ENCODE measurements at places on chromosomes 5 and 9.

- DNase-seq, result no peak
These were observed 88.0 kb downstream of the DAP start for GRCh38 chr5:10673017-10673389.

DNA sequence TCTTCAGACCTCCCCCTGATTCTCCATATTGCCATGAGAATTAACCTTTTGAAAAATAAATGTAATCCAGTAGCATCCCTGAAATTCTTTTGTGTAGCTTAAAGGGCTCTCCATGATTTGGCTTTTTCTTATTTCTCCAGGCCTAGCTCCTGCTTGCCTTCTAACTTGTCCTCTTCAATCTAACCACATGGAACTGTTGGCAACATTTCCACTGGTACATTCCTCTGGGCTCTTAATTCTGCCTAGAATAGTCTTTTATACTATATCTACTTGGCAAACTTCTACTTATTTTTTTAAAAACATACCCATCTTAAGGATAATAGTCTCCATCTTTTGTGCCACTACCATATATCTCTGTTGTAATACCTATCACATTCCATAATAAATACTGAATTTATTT lies 54.1 kb downstream of the GNG10 start:
- no peak for DNase-seq

DNA sequence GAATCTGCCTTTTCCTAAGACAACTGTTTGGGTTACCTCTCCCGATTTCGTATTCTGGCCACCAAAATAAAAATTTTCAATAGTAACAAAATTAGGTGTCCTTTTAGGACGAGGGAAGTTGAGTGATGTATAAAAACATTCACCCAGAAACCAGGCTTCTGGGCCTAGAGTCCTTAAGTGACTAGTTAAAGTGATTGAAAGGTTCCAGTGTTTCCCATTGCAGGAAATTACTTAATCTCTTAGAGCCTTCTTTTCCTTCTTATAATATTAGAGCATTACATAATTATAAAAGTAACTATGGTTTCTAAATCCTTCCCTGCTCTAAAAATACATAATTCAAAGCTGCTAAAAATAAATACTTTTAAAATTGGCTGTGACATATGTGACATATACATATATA lies 7.3 kb downstream of the MCIDAS start:
- DNase-seq, result no peak

- no peak for DNase-seq
These were observed 3.3 kb downstream of the ACSL6 start for GRCh38 chr5:132008163-132008473.

DNA sequence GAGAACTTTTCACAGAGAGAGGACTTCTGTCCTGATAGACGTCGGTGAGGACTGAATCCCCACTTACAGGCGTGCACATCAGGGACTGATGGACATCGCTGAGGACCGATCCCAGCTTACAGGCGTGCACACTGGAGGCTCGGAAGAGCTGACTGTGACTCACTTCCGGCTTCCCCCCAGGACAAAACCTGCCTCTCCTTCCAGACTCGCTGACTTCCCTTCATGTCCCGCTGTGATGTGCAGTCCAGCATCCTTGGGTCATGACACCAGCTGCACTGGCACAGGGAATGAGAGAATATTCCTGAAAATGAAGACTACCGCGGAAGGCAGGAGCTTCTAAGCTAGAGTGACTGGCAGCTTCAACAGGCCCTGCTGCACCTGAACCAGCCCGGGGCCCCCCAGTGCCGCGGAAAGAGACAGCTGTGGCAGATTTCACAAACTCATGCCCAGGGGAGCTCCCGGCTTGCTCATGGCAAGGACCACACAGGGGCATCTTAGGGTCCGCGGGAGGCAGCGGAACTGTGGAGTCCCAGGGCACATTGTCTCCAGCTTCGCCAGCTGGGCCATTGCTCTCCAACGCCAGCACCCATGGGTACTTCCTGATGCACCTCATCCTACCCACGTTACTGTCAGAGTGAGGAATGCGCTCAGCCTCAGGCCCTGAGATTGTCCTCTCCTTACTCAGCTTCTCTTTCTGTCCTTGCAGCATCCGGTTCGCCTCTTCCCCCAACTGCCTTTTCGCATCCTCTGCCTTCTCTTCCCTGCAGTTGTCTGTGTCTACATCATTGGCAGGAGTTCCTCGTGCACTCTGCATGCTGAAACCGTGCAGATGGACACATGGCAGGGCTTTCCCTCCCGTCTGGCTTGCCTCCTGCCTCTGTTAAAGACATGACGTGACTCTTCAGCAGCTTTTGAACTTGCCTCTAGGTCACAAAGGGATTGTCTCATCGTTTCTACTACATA lies 29.5 kb downstream of the SURF6 start:
- DNase-seq, result no peak

GRCh38 chr9:101512116-101512515 lies 21.5 kb upstream of the RNF20 start:
- no peak for DNase-seq

DNA sequence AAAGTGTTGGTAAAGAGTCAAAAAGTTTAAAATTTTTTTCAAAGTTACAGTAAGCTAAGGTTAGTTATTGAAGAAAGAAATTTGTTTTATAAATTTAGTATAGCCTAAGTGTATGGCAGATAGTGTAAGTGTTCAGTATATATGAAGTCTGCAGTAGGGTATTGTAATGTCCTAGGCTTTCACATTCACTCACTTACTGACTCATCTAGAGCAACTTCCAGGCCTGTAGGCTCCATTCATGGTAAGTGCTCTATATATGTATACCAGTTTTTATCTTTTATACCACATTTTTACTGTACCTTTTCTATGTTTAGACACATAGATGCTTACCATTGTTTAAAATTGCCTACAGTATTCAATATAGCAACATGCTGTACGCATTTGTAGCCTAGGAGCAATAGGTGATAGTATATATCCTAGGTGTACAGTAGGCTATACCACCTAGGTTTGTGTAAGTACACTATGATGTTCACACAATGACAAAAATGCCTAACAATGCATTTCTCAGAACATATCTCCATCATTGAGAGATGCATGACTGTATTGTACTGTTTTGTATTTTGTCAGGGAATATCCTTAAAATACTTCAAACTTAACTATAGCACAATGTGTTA lies 38.5 kb downstream of the CYSTM1 start:
- DNase-seq, result no peak

DNA sequence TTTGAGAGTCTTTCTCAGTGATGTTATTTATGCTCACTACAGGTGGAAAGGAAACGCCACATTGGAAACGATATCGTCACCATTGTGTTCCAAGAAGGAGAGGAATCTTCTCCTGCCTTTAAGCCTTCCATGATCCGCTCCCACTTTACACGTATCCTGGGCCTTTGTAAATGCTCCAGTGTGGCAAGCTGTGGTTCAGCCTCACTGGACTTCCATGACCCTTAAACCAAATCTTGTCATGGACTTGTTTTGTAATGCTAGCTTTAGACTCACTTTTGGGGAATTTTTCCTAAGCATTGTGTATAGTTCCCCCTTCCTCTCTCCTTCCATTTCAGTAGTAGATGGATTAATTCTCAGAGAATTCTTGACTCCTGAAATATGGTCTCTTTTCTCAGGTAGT lies 60.9 kb upstream of the SLC2A8 start:
- DNase-seq, result no peak

- no peak for DNase-seq
These were observed 116.6 kb downstream of the KLHL3 start for GRCh38 chr5:137619191-137619870.

DNA sequence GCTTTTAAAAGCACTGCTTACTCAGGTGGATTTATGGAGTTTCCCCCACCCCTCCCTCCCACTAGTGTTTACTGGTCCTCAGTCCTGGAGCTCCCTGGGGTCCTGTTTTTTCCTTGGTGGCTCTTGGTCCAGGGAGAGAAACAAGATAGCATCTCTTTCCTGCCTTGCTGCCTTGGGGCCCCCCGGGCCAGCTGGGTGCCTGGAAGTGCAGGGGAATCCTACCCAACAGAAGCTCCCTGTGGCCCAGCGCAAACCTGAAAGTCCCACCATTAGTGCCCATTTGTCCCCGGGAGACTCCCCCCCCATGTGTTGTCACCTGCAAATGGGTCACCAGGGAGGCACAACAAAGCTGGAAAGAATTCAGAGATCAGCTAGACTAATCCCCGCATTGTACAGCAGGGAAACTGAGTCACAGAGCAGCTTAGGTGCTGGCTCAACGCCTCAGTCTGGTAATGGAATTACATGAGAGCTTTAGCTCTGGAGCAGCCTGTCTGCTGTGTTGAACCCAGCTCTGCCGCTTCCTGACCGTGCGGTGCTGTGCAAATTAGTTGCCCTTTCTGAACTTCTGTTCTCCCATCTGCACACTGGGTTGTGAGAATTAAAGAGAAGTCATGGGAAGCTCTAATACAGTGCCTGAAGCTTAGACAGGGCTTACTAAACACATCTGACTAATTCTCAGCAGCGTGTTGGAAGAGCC lies 38.2 kb downstream of the DAB2IP start:
- no peak for DNase-seq

DNA sequence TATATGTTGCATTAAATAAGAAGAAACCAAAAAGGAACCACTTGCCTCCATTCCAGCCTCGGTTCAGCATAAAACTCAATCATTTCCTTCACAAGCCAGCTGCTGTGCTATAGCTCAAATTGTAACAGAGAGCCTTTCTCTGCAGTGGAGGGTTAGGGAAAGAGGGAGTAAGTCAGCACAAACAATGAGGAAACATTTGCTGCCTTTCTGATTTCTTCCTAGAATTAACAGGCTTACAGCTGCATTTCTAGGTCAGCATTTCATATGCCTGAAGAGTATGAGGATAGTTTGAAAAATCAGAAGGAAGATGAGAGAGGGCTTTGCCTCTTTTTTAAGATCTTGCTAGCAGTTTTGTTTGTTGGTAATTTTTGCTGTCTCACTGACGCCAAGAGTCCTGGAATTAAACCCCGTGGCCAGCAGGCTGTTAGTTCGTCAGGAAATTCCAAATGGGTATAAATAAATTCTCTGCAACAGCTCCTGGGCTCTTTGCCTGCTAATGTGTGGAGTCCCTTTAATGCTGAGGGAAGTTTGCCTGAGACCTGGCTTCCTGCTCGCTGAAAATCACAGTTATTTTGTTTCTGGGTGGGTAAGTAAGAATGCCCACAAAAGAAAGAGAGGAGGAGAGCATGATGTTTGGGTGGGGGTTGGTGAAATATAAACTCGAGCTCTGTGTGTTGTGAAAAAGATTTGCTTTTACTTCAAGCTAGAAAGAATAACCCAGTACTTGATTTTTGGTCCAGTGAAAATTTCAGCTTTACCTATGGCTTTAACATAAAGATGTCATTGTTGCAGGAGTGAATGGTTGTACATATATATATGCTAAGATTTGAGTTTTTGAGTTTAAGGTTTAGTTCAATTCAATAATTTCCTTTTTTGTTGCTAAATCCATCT lies 148.1 kb upstream of the DMRT1 start:
- DNase-seq, result no peak

- no peak for DNase-seq
These were observed 122.2 kb downstream of the TRPM6 start for GRCh38 chr9:74765481-74765971.

- no peak for DNase-seq
These were observed 112.3 kb upstream of the WWC1 start for GRCh38 chr5:168179192-168179593.

- no peak for DNase-seq
These were observed 464.5 kb downstream of the RASEF start for GRCh38 chr9:82598241-82599039.

DNA sequence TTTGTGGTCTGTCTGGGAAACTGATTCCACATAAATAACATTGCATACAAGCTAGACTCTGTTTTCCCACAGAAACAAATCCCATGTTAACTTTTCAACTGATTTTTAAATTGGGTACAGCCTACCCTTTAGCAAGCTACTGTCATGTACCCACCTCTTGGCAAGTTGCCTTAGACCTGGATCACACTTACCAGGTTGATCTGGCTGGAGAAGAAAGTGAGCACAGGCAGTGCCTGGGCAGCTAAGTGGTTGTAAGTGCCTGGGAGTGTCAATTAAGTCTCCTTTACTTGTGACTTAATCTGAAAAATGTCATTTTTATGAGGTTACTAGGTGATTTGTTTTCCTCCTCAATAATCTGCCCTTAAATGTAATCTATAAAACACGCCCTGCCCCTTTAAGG lies 336.4 kb downstream of the ARL15 start:
- no peak for DNase-seq

DNA sequence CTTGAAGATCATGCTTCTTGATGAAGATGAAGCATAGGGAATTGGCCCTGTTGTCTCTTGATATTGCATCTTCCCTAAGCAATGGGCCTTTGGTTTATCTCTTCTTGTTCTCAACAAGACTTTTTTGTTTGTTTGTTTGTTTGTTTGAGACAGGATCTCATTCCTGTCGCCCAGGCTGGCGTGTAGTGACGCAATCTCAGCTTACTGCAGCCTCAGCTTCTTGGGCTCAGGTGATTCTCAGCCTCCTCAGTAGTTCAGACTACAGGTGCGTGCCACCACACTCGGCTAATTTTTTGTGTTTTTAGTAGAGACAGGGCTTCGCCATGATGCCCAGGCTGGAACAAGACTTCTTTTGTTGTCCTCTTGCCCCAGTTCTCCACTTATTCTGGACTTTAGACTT lies 5.2 kb downstream of the TMEFF1 start:
- DNase-seq, result no peak

GRCh38 chr9:37466037-37466709 lies 923 bp upstream of the ZBTB5 start:
- DNase-seq, result peak; percentile 30

DNA sequence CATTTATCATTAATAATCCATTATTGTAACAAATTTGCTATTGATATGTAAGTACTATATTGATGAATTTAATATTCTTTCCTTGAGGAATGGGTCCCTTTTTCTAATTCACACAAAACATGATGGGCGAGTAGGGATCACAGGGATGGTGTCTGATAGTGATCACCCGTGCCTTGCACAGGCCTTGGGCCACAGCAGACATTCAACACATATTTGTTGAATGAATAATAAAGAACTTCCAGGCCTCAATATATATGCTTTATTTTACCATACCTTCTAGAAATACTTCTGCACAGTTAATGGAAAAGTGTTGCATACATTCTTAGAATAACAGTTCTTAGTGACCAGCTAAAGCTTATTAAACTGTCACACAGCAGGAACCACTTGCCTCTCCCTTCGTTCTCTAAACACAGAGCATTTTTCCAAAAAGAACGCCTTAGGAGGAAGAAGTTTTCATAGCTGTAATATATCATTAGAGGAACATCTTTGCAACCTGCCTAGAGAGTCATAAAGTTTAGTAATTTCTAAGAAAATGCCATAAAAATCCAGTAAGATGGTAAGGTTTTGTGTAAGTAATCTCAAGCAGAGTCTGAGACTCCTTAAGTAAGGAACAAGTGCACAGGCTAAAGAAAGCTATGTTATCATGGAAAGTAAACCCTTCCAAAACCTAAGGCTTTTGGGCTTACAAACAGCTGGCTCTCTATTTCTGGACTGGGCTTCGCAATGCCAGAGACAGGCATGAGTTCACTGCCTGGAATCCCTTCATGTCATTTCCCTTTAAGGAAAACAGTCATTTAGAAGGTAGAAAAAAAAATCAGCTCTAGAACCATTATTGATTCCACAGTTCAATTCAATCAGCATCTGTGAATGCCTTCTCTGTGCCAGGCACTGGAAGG lies 17.7 kb downstream of the TTLL11 start:
- DNase-seq, result no peak

DNA sequence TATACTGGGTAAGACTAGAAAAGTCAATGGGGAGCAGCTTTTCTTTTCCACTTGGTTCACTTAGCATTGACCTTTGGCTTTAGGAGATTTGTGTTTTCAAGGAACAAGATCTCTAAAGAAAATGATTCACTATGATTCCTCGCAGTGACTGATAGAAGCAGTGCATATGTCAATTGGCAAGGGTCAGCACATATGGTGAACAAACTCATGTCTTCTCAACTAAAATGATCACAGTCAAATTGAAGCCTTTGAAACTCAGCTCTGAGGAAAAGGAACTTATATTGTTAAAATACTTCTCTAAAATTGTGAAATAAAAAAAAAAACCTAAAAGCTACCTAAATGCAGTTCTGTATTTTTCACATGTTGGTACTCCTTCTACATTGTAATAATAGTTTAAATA lies 43.2 kb upstream of the IL7R start:
- no peak for DNase-seq
